Activated naive CD8-positive, alpha-beta T cell treated with anti-CD3 and anti-CD28 coated beads for 36 hours (primary cell): ENCODE measurements at places on chromosomes 16 and 17. TPM values are rescaled to one million over a fixed set of nuclear protein-coding genes. Genes with fewer than 3 reads are reported as not detected.

DNA sequence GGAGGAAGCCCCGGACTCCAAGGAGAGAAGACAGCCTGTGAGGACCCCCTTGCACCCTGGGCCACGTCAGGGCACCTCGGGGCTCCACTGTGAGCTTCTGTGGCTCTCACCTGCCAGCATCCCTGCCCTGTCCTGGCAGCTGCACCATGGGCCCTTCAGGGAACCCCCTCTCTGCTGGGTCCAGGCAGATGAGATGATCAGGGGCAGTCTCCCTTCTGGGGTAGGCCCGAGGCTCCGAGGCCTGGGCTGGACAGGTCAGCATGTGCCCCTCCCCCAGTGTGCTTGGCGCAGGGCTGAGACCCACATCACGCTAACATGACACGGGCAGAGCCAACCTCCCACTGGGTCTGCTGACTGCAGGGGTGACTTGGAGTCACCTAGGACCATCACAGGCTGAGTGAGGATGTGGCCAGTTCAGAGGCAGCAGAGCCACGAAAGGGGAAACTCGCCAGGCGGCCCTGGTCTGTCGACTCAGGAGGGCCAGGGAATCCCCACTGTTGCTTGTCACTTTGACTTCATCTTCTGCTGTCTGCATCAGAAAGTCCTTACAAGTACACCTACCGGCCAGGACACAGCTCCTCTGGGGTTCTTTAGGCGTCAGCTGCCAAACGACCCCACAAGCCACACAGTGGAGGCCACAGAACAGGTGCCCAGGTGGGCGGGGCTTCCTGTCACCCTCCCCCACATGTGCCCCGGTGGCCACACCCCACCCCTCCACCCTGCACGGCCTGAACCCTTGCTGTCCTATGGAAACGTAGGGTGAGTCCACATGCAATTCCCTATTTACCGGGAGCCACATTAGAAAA lies 2.2 kb downstream of the GALNS start:
- no peaks in the 10 kb centered on the region for H3K27me3 ChIP-seq
- H3K4me3 ChIP-seq = no peak overlapping the region
- H3K36me3 ChIP-seq = peaks cover 4% of the 10 kb centered on the region

DNA sequence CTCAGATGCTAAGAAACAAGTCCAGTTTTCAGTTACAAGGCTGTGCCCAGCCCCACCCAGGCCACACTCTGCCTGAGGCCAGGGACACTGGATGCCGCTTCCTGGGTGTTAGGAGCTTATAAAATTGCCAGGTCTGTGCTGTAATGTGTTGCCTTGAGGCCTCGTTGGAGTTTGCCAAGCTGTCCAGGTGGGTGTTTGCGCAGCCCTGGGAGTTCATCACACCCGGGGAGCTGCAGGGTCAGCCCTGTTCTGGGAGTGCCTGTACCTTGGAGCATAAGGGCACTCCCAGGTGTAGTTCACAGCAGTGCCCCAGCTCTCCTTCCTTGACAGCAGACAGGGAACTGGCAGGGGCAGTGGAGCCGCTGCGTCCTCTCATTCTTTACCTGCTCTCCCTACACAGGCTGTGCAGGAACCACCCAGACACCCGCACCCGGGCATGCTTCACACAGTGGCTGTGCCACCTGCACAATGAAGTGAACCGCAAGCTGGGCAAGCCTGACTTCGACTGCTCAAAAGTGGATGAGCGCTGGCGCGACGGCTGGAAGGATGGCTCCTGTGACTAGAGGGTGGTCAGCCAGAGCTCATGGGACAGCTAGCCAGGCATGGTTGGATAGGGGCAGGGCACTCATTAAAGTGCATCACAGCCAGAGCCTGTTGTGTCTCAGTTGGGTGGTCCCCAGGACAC lies 1.6 kb downstream of the GFER start:
- peaks cover 23% of the 10 kb centered on the region for H3K4me1 ChIP-seq
- H3K27me3 ChIP-seq = peaks cover 52% of the 10 kb centered on the region
- H3K27ac ChIP-seq = no peak overlapping the region
- H3K4me3 ChIP-seq = peak overlapping the region; percentile 84
- H3K36me3 ChIP-seq = peaks cover 12% of the 10 kb centered on the region

Gene CLDN6
- not detected for total RNA-seq

- H3K27ac ChIP-seq = no peak overlapping the region
- no peaks in the 10 kb centered on the region for H3K36me3 ChIP-seq
- no peak for DNase-seq
- no peak overlapping the region for H3K4me3 ChIP-seq
- H3K27me3 ChIP-seq = no peaks in the 10 kb centered on the region
These were observed 48.5 kb downstream of the CBFA2T3 start for GRCh38 chr16:88928405-88929090.

DNA sequence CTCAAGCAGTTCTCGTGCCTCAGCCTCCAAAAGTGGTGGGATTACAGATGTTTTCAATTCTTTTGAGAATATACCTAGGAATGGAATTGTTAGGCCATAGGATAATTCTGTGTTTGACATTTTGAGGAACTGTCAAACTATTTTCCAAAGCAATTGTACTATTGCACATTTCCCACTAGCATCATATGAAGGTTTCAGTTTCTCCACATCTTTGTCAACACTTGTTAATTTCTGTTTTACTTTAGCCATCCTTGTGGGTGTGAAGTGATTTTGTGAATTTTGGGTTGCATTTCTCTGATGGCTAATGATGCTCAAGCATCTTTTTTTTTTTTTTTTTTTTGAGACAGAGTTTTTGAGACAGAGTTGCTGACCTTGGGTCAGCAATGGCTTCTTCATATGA lies 6.2 kb downstream of the NT5M start:
- peaks cover 25% of the 10 kb centered on the region for H3K4me1 ChIP-seq
- no peaks in the 10 kb centered on the region for H3K27me3 ChIP-seq
